ENCODE measurements at places on chromosomes 3 and 15.

- peak; percentile 82 for DNase-seq
Observed at GRCh38 chr3:69368129-69368741, 17.7 kb downstream of the FRMD4B start.

DNA sequence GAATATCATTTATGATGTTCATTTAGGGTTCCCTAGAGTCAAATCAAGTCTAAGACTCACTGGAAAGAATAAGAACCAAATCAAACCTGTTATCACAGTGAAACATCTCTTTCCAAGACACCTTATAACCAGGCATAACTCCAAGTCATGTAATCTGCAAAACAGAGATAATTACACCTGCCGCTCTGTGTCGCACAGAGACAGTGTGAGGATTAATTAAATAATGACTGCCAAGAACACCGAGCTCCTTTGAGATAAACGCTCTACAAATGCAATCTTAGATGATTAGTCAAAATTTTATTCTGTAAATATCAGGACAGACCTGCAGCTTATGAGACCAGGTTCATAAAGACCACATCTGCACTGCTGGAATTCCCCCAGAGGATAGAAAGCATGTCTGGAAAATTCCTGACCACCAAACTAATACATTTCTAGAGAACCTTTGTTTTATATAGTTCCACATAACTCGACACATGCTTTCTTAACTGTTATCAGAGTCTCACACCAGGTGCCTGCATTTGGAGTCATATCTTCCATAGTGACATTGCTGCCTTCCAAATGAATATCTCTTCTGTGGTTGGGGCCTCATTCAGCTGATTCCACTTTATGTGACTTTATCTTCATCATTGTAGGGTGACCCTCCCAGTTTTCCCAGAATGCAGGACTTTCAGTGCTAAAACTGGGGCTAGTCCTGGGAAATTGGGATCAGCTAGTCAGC is 252.8 kb downstream of the CD47 start:
- DNase-seq: no peak

DNA sequence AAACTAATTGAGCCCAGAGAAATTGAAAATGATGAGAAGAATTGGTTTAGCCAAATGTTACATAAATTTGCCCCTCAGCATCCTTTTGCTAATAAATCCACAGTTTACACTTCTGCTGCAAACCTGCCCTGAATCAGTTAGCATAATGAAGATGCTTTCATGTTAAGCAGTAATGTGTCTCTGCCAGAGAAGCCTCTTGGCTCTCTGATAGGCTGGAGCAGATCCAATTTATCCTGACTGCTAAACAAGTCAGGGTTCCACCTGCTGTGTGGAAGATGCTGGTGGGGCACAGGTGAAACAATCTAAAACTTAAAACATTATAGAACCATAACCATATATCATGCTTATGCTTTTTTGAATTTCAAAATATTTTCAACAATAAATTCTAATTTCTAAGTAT is 946.8 kb downstream of the OTOL1 start:
- DNase-seq: no peak

DNA sequence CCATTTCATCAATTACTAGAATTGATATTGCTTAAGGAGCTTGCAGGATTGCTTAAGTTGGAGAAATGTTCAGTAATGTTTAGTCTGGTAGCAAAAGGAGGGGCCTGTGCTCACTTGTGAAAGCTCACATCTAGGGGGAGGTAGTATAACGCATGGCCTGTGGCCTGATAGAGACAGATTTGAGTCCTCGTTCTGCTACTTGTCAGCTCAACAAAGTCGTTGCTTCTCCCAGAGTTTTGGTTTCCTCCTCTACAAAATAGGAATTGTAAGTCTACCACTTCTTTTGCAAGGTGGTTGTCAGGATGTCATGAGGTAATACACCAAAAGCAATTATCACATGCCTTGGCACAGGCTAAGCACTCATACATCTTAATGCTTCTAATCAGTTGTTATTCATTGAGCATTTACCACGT is 1.3 kb downstream of the ST3GAL6 start:
- no peak for DNase-seq

GRCh38 chr3:82031596-82031995 is 270.2 kb upstream of the GBE1 start:
- no peak for DNase-seq

DNA sequence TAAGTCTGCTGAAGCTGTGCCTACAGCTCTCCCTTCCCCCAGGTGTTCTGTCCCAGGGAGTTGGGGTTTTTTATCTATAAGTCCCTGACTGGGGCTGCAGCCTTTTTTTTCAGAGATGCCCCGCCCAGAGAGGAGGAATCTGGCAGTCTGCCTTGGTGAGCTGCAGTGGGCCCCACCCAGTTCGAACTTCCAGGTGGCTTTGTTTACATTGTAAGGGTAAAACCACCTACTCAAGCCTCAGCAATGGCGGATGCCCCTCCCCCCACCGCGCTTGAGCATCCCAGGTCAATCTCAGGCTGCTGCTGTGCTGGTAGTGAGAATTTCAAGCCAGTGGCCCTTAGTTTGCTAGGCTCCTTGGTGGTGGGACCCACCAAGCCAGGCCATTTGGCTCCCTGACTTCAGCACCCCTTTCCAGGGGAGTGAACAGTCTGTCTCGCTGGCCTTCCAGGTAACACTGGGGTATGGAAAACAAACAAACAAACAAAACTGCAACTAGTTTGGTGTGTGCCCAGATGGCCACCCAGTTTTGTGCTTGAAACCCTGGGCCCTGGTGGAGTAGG is 189.4 kb downstream of the MFSD1 start:
- no peak for DNase-seq

DNA sequence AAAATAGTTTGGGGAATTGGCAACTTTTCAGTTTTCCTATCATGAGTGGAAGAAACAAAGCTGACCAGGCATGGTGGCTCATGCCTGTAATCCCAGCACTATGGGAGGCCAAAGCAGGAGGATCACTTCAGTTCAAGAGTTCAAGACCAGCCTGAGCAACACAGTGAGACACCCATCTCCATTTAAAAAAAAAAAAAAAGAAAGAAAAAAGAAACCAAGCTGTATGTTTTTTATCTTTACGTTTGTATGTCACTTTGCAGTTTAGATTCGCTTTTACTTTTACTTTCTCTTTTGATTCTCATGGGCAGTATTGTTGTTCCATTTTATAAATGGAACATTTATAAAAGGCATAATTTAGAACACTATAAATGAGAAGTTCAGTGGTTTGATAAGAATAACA is 31.2 kb upstream of the TNIK start:
- peak; percentile 73 for DNase-seq

- DNase-seq: no peak
Observed at GRCh38 chr3:42524751-42525150, 22.3 kb downstream of the VIPR1 start.

GRCh38 chr15:20659265-20659664 is 117.7 kb upstream of the GOLGA6L6 start:
- peak; percentile 58 for DNase-seq

- DNase-seq: no peak
Observed at GRCh38 chr3:123486460-123486859, 37.6 kb upstream of the ADCY5 start.

GRCh38 chr3:120498556-120499346 is 48.0 kb upstream of the FSTL1 start:
- no peak for DNase-seq

- no peak for DNase-seq
Observed at GRCh38 chr3:10806006-10806405, 10.0 kb upstream of the SLC6A11 start.

DNA sequence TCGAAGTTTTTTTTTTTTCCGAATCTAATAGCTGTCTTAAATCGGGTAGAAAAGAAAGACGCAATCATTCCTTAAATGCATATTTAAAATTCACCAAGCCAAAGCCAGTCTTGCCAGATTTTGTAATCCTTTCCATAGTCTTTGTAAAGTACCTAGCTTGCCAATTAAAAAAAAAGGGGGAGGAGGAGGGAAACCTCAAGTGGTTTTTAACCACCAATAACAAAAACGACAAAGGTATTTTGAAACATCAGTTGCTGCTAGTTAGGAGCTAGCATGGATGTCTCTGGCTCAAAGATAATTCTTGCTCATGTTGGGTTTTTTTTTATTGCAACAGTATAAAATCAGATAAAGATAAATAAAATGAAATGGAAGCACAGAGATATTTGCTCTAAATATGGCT is 187.9 kb downstream of the MECOM start:
- no peak for DNase-seq

DNA sequence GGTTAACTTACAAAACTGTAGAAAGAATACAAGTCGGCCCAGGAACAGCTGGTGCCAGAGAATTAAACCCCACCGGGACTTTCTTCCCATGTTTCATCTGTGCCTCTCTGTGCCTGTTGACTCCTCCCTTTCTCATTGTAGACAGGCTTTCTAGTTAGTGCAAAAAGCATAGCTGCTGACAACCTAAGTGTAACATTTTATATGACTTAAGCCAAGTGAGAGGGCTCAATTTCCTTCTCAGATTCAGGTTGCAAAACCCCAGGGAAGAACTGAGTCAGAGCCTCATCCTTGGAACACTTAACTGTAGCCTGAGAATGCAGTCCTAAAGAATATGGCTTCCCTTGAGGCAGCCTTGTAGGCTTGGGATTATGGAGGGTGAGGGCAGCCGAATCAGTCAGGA is 302.5 kb upstream of the AZI2 start:
- no peak for DNase-seq

- DNase-seq: no peak
Observed at GRCh38 chr15:48796930-48797329, 13.9 kb downstream of the CEP152 start.

- no peak for DNase-seq
Observed at GRCh38 chr3:160883373-160883772, 127.3 kb downstream of the PPM1L start.

DNA sequence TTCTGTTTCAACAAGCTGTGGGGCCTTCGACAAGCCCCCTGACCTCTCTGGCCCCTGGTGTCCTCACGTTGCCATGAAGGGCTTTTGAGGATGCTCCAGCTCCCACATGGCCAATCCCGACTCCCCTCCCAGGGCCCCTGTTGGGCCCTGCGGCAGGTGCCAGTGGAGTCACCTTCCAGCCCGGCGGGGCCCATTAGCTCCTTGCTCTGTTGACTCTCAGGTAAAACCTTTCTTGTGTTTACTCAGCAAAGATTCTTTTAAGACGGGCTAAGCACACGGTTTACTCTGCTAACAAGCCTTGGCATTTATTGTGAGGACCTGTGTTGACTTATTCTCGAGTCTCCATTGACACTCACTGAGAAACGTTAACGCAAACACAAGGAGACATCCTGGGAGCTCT is 15.0 kb downstream of the RPLP1 start:
- DNase-seq: no peak

DNA sequence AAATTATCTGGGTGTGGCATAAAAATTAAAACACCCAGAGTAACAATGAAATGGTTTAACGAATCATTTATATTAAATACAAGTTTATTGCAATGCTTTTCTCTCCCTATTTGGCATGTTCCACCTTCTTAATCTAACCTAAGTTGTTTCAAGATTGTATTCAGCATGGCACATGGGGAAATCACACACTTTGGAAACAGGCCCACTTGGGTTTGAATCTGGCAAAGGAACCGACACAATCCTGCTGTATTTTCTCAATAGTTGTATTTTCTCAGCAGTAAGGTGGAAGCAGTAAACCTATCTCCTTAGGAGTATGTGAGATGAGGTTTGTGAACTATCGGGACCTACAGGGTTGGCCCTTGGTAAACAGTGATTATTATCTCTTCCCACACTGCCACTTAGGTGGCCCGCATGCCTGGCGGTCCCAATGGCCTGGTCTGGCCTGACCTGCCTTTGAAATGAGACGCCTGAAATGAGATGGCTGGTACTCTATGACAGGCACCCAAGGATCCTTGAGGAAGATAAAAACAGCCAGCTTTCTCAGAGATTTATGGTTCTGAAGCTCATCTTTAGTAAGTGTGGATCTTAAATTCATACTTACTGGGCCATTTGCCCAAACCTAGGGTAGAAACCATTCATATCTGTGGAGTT is 45.3 kb upstream of the VILL start:
- no peak for DNase-seq

DNA sequence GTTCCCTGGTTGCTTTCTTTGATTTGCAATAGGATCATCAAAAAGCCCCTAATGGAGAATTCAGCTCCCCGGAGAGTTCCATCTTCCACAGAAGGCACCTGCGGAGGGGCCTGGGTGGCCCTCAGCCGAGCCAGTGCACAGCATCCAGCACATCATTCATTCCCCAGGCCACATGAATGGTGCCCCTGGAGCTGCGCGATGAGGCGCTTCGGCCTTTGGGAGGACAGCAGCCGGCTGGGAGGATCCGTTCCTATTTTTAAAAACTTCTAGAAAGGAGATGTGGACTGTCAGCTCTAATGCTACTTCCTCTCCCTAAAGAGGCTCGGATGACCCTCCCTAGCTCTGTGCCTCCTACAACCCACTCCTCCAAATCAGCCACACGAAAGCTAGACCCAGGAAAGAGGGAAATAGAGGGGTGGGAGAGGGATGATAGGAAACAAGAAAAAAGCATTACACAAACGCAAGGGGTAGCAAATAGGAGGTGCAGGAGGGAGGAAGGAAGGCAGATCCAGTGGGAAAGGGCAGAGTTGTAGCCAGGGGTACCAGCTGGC is 20.3 kb downstream of the EHD4 start:
- DNase-seq: no peak

DNA sequence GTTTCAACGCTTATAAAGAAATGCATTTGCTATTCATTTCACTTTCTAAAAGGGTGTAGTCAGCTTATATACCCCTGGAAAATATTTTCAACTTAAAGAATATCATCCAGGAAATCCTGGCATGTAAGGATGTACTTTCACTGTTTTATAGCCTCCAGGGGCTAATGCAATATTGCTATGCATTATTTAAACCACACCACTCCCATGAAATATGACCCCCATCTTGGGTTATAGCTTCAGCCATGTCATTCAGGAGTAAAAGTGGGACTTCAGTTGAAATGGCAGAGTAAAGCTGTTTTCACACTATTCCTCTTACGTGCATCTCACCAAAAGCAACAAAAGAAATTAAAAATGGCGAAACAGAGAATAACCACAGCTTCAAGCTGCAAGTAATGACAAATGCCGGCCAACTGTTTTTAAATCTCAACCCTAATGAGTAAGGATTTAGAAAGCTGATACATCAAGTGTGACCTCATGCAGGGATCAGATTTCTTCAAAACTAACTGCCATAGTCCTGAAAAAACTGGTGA is 84.5 kb downstream of the COL6A6 start:
- no peak for DNase-seq

GRCh38 chr15:69042531-69042930 is 28.0 kb downstream of the NOX5 start:
- DNase-seq: no peak

GRCh38 chr15:57476533-57476975 is 100.2 kb downstream of the CGNL1 start:
- no peak for DNase-seq
